Epithelial cell of alveolus of lung (primary cell): ENCODE measurements at places on chromosomes 7 and 10. TPM values are rescaled to one million over a fixed set of nuclear protein-coding genes. Genes with fewer than 3 reads are reported as not detected.

The UPP1 gene
- total RNA-seq = 2.6 and 38.4 TPM in 2 replicates

The GSTO2 gene
- total RNA-seq = 8.9 and 18.4 TPM in 2 replicates

The CRHR2 gene
- total RNA-seq = not detected in 2 replicates

The HKDC1 gene
- total RNA-seq = 0.13 TPM in 1 of 2 replicates, not detected in the other
